ENCODE measurements at places on chromosomes 4 and X.
A peak's percentile ranks its signal among the peaks of the same experiment; 100 is the strongest.

DNA sequence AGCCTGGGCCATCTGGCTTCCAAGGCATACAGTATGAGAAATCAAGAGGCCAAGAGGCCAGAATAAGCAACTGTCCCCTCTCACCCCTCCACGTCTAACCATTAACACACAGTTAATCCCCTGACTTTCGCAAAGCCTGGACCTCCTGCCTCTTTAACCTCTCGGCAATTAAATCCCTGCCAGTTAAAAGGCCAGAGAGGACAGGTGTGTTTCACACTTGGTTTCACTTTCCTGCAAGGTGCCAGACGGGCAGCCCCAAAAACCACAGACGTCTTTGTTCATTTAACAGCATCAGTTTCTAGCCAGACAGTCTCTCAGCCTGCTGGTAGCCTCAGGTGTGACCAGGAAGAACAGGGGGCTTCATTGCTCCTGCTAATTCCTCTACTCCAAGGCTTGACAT, 91.1 kb upstream of the KIT start:
- no peaks in the 10 kb centered on the region for H3K27me3 ChIP-seq
- no peaks in the 10 kb centered on the region for H3K36me3 ChIP-seq
- H3K27ac ChIP-seq, result no peak overlapping the region
- H3K4me3 ChIP-seq, result no peak overlapping the region

- no peaks in the 10 kb centered on the region for H3K4me1 ChIP-seq
- H3K4me3 ChIP-seq, result no peak overlapping the region
- H3K27me3 ChIP-seq, result no peaks in the 10 kb centered on the region
- DNase-seq, result no peak
- H3K36me3 ChIP-seq, result no peaks in the 10 kb centered on the region
Measured at GRCh38 chrX:121671649-121672048, 624.2 kb downstream of the GLUD2 start.

- no peaks in the 10 kb centered on the region for H3K27me3 ChIP-seq
- no peaks in the 10 kb centered on the region for H3K36me3 ChIP-seq
- DNase-seq, result no peak
- H3K4me3 ChIP-seq, result no peak overlapping the region
Measured at GRCh38 chr4:128601991-128602695, 207.4 kb upstream of the JADE1 start.

DNA sequence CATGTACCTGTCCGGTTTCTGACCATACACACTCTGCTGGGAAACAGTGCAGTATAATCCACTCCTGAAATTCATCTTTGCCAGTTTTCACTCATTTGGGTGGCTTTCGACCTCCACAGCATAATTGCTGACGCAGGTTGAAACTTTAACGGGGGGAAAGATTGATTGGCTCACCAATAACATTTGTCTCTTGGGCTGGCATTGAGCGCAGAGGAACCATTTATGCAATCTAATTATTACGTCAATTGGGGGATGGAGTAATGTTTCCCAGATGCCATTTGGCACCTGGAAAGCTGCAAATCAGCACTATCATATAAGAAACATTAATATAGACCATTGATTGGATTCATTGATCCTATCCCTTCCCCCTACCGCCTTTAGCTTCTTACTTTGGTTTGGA, 24.1 kb upstream of the ARHGAP36 start:
- H3K4me3 ChIP-seq, result no peak overlapping the region
- no peaks in the 10 kb centered on the region for H3K36me3 ChIP-seq
- H3K27me3 ChIP-seq, result no peaks in the 10 kb centered on the region
- no peaks in the 10 kb centered on the region for H3K4me1 ChIP-seq
- no peak overlapping the region for H3K27ac ChIP-seq

GRCh38 chrX:134544513-134545151, 84.7 kb downstream of the HPRT1 start:
- H3K27me3 ChIP-seq, result peaks cover 2% of the 10 kb centered on the region
- H3K27ac ChIP-seq, result no peak overlapping the region
- H3K4me3 ChIP-seq, result peak overlapping the region; percentile 76
- H3K4me1 ChIP-seq, result no peaks in the 10 kb centered on the region
- no peaks in the 10 kb centered on the region for H3K36me3 ChIP-seq

GRCh38 chr4:143555676-143556075, 42.2 kb downstream of the SMARCA5 start:
- H3K36me3 ChIP-seq, result peaks cover 64% of the 10 kb centered on the region
- H3K4me1 ChIP-seq, result no peaks in the 10 kb centered on the region
- no peak for DNase-seq
- no peak overlapping the region for H3K27ac ChIP-seq
- H3K27me3 ChIP-seq, result no peaks in the 10 kb centered on the region

GRCh38 chr4:101954975-101955678, 164.6 kb downstream of the BANK1 start:
- H3K4me3 ChIP-seq, result no peak overlapping the region
- H3K36me3 ChIP-seq, result no peaks in the 10 kb centered on the region
- peaks cover 9% of the 10 kb centered on the region for H3K4me1 ChIP-seq

GRCh38 chr4:39243462-39243861, 61.1 kb downstream of the WDR19 start:
- peaks cover 6% of the 10 kb centered on the region for H3K36me3 ChIP-seq
- no peaks in the 10 kb centered on the region for H3K4me1 ChIP-seq
- no peaks in the 10 kb centered on the region for H3K27me3 ChIP-seq
- no peak overlapping the region for H3K4me3 ChIP-seq
- H3K27ac ChIP-seq, result no peak overlapping the region

- H3K27ac ChIP-seq, result no peak overlapping the region
- DNase-seq, result no peak
- H3K4me3 ChIP-seq, result no peak overlapping the region
- H3K4me1 ChIP-seq, result no peaks in the 10 kb centered on the region
- no peaks in the 10 kb centered on the region for H3K36me3 ChIP-seq
Measured at GRCh38 chrX:17170973-17171372, 204.0 kb upstream of the NHS start.

- peaks cover 4% of the 10 kb centered on the region for H3K4me1 ChIP-seq
- no peak overlapping the region for H3K27ac ChIP-seq
- peaks cover 80% of the 10 kb centered on the region for H3K27me3 ChIP-seq
- no peaks in the 10 kb centered on the region for H3K36me3 ChIP-seq
Measured at GRCh38 chr4:93835929-93836328, 7.4 kb downstream of the ATOH1 start.

DNA sequence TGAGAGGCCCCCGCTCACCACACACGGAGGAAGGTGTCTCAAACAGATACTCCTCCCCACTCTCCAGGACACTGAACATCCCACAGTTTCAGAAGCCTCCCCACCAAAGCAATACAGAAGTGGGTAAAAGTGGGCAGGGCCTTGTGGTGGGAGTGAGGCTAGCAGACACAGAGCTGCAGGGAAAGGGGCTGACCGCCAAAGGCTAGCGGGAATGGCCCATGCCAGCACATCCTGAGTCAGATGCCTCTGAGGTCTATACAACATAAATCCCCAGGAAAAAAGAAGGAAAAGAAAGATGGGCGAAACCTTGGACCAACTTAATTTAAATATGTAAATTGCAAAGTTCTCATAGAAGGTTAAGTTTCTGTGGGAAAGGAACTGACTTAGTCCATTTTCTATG, 21.9 kb upstream of the ARHGAP10 start:
- no peak overlapping the region for H3K27ac ChIP-seq
- H3K36me3 ChIP-seq, result no peaks in the 10 kb centered on the region
- no peak overlapping the region for H3K4me3 ChIP-seq

DNA sequence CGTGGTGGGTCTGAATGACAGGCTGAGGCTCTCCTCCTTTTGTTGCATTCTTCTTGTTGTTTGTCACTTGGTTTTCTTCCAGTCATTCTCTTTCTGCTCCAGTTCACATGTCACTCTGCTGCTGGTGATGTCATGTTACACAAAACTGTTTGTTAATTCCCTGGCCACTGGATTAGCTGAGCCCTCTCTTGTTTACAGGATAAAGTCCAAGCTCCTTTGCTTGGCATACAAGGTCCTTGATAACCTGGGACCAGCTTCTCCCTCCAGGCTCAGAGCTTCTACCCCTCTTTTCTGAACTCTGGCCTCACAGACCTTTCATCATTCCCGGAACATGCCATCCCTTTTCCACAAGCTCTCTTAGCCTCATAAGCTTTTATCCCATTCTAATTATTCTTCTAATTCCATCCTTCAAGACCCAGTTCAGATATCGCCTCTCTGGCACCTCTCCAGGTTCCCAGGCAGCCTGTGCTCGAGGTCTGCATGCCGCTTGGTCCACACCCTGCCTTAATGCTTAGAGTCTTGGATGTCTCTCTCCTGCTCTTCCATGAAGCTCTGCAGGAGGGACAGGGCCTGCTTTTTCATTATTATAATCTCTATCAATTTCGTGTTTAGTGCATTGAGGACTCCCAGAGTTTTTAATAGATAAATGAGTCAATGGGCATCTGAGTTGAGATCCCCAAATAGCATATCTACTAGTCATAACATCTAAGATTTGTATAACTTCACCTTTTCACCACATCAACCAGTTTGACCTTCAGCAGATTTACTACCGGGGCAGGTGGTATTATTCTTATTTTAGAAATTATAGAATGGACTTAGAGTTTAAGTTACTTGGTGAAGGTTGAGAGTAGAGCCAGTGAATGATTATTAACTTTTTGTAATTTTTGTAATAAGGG, 98.7 kb downstream of the TMEM131L start:
- no peak overlapping the region for H3K27ac ChIP-seq
- peaks cover 9% of the 10 kb centered on the region for H3K4me1 ChIP-seq
- peaks cover 3% of the 10 kb centered on the region for H3K36me3 ChIP-seq
- no peak overlapping the region for H3K4me3 ChIP-seq
- no peaks in the 10 kb centered on the region for H3K27me3 ChIP-seq
- DNase-seq, result peak; percentile 65

GRCh38 chr4:26992657-26993361, 132.2 kb downstream of the STIM2 start:
- no peaks in the 10 kb centered on the region for H3K36me3 ChIP-seq
- H3K4me3 ChIP-seq, result no peak overlapping the region
- H3K27ac ChIP-seq, result no peak overlapping the region
- no peak for DNase-seq

- H3K4me1 ChIP-seq, result peaks cover 12% of the 10 kb centered on the region
- H3K27me3 ChIP-seq, result no peaks in the 10 kb centered on the region
- DNase-seq, result no peak
Measured at GRCh38 chr4:87010192-87010591, 75.4 kb downstream of the AFF1 start.

GRCh38 chr4:57490520-57491255, 380.5 kb upstream of the IGFBP7 start:
- DNase-seq, result no peak
- no peaks in the 10 kb centered on the region for H3K36me3 ChIP-seq

- H3K36me3 ChIP-seq, result no peaks in the 10 kb centered on the region
- no peak overlapping the region for H3K4me3 ChIP-seq
- no peaks in the 10 kb centered on the region for H3K4me1 ChIP-seq
- H3K27me3 ChIP-seq, result no peaks in the 10 kb centered on the region
- DNase-seq, result no peak
- no peak overlapping the region for H3K27ac ChIP-seq
Measured at GRCh38 chr4:176193126-176193525, 2.3 kb downstream of the SPATA4 start.

DNA sequence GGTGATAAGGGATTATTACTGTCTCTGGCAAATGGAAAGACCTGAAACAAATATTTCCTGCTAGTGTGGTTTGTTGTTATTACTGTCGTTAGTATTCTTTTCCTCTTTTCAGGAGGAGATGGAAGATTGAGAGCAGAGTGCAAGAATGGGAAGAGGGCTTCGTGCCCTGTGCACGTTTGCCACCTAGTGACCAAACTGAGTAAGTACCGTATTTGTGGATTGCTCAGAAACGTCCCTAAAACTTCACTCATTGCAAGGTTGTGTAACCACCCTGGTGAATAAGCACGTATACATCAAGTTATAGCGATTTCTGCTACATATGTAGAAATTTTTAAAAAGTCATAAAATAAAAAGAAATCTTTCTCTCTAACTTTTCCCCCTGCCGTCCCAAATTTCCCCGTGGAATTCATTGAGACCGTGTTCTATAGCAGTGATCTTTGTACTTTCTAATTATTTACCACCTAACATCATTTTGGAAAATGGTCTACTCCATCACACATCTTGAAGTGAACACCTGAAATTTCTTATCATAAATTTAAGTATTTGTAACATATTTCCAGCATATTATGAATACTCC, 24.3 kb downstream of the LINC00632 start:
- DNase-seq, result no peak
- H3K36me3 ChIP-seq, result peaks cover 29% of the 10 kb centered on the region
- no peaks in the 10 kb centered on the region for H3K27me3 ChIP-seq
- H3K27ac ChIP-seq, result no peak overlapping the region

DNA sequence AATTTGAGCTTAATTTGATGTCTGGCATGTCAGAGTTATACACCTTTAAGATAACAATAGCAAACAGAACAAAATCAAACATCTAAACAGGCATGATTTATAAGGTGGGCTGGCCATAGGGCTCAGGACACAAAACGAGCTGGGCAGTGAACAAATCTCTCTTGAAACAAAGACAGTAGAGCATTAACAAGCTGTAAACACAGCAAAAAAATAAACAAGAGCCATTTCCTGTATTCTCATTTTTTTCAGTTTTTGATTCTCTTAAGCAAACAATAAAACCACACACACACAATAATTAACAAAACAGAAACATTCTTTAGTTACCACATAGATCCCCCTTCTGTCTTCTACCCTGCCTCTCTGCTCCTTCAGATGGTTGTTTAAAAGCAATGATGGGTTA, 68.3 kb upstream of the TMEM150C start:
- H3K27me3 ChIP-seq, result no peaks in the 10 kb centered on the region
- no peak overlapping the region for H3K4me3 ChIP-seq
- H3K4me1 ChIP-seq, result no peaks in the 10 kb centered on the region
- no peak overlapping the region for H3K27ac ChIP-seq
- peaks cover 2% of the 10 kb centered on the region for H3K36me3 ChIP-seq
- DNase-seq, result no peak

All from neuronal stem cell (in vitro differentiated cells).